GM12878 (cell line): ENCODE measurements at places on chromosomes 2 and 18. TPM values are rescaled to one million over a fixed set of nuclear protein-coding genes. Genes with fewer than 3 reads are reported as not detected.
A peak's percentile ranks its signal among the peaks of the same experiment; 100 is the strongest.

RESP18 gene
- not detected in 2 replicates for total RNA-seq

SLC25A52 gene
- total RNA-seq = not detected in 2 replicates

CFAP65 gene
- total RNA-seq = not detected in 2 replicates

TMEM163 gene
- not detected in 2 replicates for total RNA-seq

ST8SIA5 gene
- total RNA-seq = 0.15 and 0.16 TPM in 2 replicates

TNS1 gene
- total RNA-seq = 0.44 and 0.80 TPM in 2 replicates

BMP10 gene
- total RNA-seq = not detected in 2 replicates

CYBRD1 gene
- total RNA-seq = 33.0 and 34.8 TPM in 2 replicates

FOXD4L1 gene
- 0.16 TPM in 1 of 2 replicates, not detected in the other for total RNA-seq

ACKR3 gene
- 7.0 and 7.4 TPM in 2 replicates for total RNA-seq

TMEM127 gene
- 25.6 and 27.2 TPM in 2 replicates for total RNA-seq

ACTG2 gene
- 0.51 and 0.97 TPM in 2 replicates for total RNA-seq

PID1 gene
- not detected in 2 replicates for total RNA-seq

GRCh38 chr2:170733798-170734600 is 18.9 kb downstream of the SP5 start:
- DNase-seq = no peak

- no peak for DNase-seq
Observed at GRCh38 chr2:191441496-191442214, 196.5 kb downstream of the MYO1B start.

GRCh38 chr2:74381751-74382150 is 1.6 kb upstream of the DCTN1 start:
- no peak for DNase-seq

DNA sequence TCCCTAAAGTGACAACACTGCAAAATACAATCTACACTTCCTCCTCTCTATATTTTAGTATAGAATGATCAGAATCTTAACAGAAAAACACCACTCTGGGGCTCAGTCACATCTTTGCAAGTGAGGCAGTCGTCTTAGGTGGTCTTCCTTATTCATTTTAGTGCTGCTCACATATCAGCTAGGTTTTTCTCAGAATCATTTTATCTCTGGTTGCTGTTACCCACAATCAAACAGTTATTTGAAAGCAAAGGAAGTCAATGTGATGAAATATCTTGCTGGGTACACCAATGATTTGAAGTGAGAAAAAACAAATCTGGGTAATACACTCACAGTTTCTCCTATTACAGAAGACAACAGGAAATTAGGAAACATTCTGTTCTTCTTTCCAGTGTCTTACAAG is 275.2 kb downstream of the DSEL start:
- no peak for DNase-seq

DNA sequence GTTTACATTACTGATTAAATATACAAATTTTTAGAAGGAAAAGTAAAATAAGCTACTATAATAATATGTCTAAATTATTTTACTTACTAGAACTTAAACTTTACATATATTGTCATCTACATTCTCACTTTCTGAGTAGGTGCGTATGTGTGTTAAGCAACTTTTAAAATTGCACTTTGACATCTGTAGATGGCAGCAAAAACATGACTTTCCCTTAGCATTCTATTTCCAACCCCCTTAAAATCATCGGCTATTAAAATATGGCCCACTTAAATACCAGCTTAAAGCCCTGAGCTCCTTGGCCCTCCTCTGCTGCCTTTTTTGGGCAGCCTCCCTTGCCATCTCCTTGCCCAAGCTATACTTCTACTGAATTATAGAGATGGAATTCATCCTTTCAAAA is 78.0 kb downstream of the UPP2 start:
- no peak for DNase-seq

GRCh38 chr2:112728378-112729175 is 7.8 kb downstream of the NT5DC4 start:
- no peak for DNase-seq

DNA sequence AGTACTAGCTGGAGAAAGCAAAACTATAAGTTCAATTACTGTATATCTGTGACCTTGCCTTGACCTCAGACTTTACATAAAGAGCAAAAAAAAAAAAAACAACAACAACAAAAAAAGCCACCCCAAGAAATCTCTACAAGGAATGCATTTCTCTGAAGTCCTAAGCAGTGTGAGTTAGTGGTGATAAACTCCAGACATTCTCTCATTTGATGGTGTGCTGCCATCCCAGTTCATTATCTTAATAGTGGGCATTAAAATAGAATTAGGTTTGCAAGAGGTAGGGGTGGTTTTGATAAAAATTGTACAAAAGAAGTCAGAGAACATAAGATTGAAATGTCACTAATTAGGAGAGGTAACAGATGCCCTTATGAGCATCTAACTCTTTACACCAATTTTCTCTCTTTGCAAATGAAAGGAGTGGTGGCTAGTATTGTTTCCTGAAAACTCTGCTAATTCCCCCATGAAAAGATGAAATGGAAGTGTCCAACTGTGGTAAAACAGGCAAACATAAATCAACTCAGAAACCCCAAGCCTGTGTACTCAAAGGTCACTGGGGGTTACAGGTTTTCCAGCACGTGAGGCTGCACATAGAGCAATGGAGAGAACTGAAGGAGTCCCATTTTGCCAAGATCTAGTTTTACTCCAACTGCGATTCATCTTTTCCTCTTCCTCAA is 131.9 kb downstream of the MEIS1 start:
- no peak for DNase-seq

DNA sequence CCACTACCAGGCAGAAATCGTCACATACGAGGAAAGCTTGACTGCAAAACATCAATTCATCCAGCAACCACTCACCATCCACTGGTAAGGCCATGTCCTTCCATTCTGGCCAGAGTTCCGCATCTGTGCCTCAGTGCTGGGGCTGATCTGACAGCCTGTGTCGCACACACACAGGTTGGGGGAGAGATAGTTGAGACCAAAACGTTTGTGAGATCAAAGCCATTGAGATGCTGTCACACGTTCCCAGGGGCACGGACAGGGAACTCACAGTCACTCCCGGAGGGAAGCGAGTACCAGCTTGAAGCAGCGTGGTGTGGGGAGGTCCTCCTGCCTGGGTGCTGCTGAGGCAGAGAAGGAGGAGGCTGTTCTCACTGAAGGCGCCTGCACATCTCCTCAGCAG is 458.5 kb upstream of the SALL3 start:
- DNase-seq = no peak

- no peak for DNase-seq
Observed at GRCh38 chr2:118223511-118223991, 135.3 kb downstream of the INSIG2 start.

- no peak for DNase-seq
Observed at GRCh38 chr18:32139835-32140283, 48.2 kb downstream of the RNF138 start.

- DNase-seq = no peak
Observed at GRCh38 chr2:183215917-183216316, 91.7 kb downstream of the NUP35 start.

GRCh38 chr2:190649035-190649797 is at the start of gene NAB1:
Gene NAB1, plus strand, starts transcription at chr2:190649083. Its CDS starts 10,094 bp downstream, at chr2:190659177.
- no peak for DNase-seq

GRCh38 chr18:10928011-10928771 is 221.2 kb downstream of the PIEZO2 start:
- peak; percentile 72 for DNase-seq
